ENCODE measurements at places on chromosomes 1 and 21. TPM values are rescaled to one million over a fixed set of nuclear protein-coding genes. Genes with fewer than 3 reads are reported as not detected.

Gene PLEKHA6
- polyA plus RNA-seq, result not detected

Gene MPC2
- 97.1 TPM for polyA plus RNA-seq

Gene KRTAP10-5
- not detected for polyA plus RNA-seq

Gene SH2D1B
- polyA plus RNA-seq, result 0.37 TPM

Gene EEIG2
- 1.9 TPM for polyA plus RNA-seq

Gene NCAM2
- polyA plus RNA-seq, result not detected

Gene CFHR3
- polyA plus RNA-seq, result not detected

Gene AMIGO1
- 11.8 TPM for polyA plus RNA-seq

Gene HAPLN2
- not detected for polyA plus RNA-seq

Gene RGS16
- polyA plus RNA-seq, result 1.2 TPM

Gene PADI2
- not detected for polyA plus RNA-seq

Gene ADAMTS1
- polyA plus RNA-seq, result not detected

Gene DISP3
- polyA plus RNA-seq, result 0.23 TPM

GRCh38 chr1:168419736-168420135 is 124.1 kb downstream of the XCL2 start:
- DNase-seq, result no peak

DNA sequence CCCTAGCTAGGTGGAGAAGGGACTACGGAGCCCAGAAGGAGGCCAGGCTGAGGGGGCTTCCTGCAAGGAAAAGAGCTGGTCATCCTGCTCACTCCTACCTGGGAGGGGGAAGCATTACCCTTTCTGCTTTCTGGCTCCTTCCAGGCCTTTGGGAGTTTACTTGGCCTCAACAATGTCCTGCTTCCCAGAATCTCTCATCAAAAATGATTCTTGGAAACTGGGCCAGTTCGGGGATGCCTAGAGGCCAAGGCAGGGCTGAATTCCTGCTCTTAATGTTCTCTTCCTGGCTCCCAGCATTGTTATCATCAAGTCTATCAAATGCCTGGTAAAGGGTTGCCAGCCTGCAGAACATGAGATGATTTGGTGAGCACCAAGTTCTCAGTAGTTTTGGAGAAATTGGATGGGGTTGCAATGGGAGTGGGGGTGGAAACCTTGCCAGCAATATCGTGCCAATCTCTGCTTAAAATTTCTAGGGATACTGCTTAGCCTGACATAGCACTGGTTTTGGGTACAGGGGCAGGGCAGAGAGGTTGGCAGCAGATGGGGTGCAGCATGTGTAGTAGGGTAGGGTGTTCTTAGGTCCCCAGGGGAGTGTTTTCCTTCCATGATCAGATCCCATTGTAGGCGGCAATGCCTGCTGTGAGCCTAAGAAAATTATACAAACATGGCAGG is 7.7 kb upstream of the PAFAH2 start:
- DNase-seq, result no peak

GRCh38 chr1:243394066-243394465 is 138.2 kb downstream of the SDCCAG8 start:
- no peak for DNase-seq

DNA sequence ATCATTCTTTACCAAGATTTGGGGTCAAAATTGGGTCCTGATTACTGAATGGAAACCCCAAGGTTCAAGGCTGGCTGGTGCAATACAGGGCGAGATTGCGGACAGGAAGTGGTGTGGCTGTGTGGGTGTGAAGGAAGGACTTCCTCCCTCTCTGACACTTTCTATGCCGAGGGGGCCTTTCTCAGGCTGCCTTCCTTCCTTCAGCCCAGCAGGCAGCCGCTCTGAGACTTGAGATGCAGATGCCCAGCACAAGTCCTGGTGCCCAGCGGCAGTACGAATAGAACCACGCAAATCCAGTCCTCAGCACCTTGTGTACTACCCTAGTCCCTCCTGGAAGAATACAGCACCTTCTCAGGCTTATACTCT is 16.3 kb downstream of the BATF3 start:
- no peak for DNase-seq

GRCh38 chr1:86394416-86394815 is 1.7 kb downstream of the ODF2L start:
- DNase-seq, result no peak

DNA sequence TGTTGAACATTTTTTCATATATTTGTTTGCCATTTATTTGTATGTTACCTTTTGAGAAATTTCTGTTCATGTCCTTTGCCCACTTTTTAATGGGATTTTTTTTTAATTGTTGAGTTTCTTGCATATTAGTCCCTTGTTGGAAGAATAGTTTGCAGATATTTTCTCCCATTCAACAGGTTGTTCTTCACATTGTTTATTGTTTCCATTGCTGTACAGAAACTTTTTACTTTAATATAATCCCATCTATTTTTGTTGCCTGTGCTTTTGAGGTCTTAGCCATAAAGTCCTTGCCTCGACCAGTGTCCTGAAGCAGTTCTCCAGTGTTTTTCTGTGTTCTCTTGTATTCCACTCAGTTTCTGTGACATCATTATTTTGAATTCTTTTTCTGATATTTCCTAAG is 54.2 kb upstream of the B3GALT2 start:
- no peak for DNase-seq

GRCh38 chr1:40621821-40622450 is 43.5 kb downstream of the RIMS3 start:
- DNase-seq, result no peak

GRCh38 chr21:43689556-43690337 is 29.2 kb upstream of the PDXK start:
- DNase-seq, result no peak

- no peak for DNase-seq
Observed at GRCh38 chr1:21668232-21668950, 766 bp downstream of the RAP1GAP start.

GRCh38 chr1:234656944-234657654 is 47.1 kb upstream of the IRF2BP2 start:
- DNase-seq, result no peak

- DNase-seq, result no peak
Observed at GRCh38 chr1:181094416-181095212, 6.1 kb downstream of the IER5 start.

- DNase-seq, result no peak
Observed at GRCh38 chr1:235852887-235853286, 13.8 kb downstream of the LYST start.

DNA sequence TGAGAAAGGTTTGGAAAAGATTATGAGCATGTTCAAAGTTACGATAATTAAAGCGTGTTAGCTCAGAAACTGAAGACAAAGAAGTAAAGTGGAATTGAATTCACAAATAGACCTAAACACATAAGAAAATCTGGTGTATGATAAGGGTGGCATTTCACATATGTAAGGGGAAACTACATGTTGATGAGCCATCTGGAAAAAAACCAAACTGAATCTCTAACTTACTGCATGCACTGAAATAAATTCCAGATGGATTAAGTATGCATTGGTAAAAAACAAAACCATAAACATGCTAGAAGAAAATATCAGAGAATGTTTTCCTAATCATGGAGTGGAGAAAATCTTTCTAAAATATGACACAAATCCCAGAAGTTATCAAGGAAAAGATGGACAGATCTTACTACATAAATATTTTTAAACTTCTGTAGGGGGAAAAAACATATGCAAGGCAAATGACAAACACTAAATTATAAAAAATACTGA is 34.0 kb upstream of the CTPS1 start:
- DNase-seq, result no peak

DNA sequence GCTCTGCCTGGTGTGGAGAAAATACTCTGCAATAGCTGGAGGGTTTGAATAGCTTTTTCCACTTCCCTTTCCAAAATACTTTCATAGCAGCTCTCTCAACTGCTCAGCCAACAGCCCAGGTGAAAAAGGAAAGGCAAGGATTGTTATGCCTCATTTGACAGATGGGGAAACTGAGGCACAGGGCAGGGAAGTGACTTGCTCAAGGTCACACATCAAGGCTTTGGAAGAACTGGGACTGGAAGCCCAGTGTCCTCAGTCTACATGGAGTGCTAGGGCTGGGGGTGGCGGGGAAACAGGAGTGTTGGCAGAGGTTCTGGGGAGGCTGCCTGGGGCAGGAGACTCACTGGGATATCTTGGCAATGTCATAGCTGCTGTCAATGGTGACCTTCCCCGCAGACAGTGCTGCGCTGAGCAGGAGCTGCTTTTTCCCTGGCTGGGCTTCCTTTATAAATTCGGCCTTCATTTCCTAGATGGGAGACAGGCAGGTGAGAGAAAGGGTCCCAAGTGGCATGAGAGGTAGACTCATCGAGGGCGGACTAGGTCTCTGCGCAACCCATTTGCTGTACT is 4.0 kb downstream of the CHI3L1 start:
- no peak for DNase-seq

DNA sequence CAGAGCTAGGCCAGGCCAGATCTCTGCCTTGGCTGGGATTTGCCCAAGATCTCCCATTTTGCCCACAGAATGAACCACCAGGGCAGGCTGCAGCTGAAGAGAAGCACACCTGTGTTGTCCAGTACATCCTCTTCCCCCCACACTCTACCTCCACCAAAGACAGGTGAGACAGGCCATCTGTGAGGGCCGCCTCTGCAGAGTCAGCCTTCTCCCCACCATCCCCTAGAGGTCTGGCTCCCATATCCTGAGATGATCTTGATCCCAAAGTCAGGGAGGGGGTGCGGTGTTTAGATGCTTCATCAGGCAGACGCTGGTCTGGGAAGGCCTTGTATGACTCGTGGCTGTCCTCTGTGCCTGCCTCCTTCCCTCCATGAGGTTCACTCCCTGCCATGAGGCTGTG is 28.7 kb downstream of the HYI start:
- DNase-seq, result no peak

GRCh38 chr1:38241594-38242334 is 195.2 kb upstream of the POU3F1 start:
- no peak for DNase-seq

DNA sequence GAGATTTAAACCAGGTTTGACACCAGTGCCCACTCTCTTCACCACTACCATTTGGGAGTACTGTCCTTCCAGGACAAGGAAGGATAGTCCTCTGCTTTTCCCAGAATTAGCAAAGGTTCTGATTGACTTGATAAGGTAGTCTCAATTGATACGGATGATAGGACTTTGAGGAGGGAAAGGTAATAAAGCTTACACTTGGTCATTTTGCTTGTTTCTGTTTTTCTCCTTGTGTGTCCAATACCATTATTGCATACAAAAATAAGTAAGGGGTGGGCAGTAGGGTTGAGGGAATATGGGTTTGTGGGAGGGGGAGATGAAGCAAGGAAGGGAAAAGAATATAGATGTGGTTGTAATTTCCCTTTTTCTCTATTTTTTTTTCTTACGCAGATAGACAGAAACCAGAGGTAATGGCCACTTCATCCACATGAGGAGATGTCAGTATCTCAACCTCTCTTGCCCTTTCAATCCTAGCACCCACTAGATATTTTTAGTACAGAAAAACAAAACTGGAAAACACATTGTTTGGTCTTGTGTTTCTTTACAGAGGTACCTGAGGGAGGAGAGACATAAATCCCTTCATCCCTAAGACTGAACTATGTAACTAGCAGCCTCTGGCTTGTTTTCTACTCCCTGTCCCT is 2.6 kb downstream of the C1orf56 start:
- no peak for DNase-seq

DNA sequence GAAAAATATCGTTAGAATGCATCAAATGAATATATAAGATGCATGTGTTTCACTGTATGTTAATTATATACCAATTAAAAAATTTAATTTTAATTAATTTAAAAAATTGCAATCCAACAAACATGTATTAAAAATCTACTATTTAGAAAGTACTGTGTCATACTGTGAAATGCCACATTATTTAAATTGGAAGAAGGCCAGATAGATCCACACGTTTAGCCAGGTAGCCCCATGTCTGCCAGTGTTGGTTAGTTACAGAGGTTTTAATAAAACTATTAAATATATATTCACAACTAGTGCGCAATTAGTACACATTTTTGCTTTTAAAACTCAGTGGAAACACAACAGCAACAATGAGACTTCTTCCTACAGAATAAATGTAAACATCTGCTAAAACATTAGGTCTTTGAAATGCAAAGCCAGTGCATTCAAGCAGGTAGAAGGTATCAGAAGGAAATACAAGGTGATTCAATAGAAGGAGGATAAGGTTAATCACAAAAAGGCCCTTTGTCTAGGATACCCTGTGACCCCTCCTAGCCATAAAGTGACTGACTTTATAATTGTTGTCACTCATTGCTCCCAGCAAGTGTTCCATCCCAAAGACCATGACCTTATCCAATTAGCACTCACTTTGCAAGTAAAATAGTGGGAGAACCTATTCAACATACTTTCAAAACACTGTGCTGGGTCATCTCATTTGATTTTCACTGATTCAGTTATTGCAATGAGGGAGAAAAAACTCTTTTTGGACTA is 211.5 kb downstream of the TTLL7 start:
- DNase-seq, result no peak

Measured in CD4-positive, CD25-positive, alpha-beta regulatory T cell (primary cell).